ENCODE measurements at places on chromosomes 16 and 17. TPM values are rescaled to one million over a fixed set of nuclear protein-coding genes. Genes with fewer than 3 reads are reported as not detected.

GRCh38 chr17:48738424-48738802, 9.9 kb upstream of the HOXB13 start:
- DNase-seq = no peak

The NHLRC4 gene
- polyA plus RNA-seq = 0.66 TPM

The SDR42E2 gene
- polyA plus RNA-seq = not detected

DNA sequence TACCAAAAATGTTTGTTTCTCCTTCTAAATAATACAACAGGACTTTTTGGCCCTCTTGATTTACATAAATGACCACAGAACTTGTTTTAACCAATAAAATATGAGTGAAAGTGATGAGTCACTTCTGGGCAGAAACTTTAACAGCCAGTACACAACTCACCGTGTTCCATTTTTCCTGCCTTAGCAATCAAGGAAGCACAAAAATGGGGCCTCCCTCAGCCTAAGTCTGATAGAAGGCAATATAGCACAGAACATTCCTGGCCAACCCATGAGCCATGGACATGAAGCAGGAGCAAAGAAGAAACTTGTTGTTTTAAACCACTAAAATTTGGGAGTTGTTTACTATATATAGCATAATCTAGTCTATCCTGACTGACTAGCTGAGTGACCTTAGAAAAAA, 61.1 kb upstream of the MTMR4 start:
- peak; percentile 78 for DNase-seq

- no peak for DNase-seq
Observed at GRCh38 chr16:30697264-30698138, 1.5 kb upstream of the SRCAP start.

The C16orf46 gene
- polyA plus RNA-seq = 0.33 TPM

GRCh38 chr16:21654881-21655280, 2.5 kb upstream of the IGSF6 start:
- DNase-seq = no peak

- DNase-seq = no peak
Observed at GRCh38 chr17:44749980-44750318, 8.8 kb upstream of the ADAM11 start.

The GAA gene
- polyA plus RNA-seq = 6.4 TPM

The DOC2A gene
- 0.03 TPM for polyA plus RNA-seq

DNA sequence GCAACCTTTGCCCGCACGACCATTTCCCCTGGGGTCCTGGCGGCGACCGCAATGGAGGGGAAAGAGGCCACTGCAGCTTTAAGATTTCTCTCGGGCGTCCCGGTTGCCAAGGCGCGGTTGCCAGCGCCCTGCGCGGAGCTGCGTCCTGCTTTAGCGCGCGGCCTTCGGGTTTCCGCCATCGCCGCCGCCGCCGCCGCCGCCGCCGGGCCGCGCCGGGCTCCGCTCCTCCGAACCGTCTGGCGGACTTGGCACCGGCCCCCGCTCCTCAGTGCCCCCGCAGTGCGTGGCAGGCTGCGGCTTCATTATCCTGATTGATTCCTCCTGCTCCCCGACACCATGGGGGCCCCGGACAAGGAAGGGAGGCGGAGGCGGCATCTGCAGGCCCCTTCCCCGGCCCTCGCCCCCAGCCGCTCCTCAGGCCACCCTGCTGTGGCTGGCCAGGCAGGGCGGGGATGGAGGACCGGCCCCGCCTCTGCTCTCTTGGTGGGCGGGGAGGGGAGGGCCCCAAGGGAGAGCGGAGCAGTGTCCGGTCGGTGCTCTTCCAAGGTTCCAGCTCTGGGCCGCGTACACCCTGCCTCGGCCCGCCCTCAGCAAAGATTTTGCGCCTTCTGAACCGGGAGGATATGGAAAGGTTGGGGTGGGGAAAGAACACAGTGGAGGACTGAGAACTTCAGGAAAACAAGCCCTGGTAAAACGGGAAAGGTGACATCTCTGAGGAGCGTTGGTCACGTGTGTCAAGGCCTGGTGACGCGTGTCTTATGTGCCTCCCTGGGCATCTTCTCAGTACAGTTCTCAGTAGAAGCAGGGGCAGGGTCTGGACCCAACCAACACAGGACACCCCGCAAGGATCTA, 34.0 kb downstream of the NEUROD2 start:
- DNase-seq = peak; percentile 60

DNA sequence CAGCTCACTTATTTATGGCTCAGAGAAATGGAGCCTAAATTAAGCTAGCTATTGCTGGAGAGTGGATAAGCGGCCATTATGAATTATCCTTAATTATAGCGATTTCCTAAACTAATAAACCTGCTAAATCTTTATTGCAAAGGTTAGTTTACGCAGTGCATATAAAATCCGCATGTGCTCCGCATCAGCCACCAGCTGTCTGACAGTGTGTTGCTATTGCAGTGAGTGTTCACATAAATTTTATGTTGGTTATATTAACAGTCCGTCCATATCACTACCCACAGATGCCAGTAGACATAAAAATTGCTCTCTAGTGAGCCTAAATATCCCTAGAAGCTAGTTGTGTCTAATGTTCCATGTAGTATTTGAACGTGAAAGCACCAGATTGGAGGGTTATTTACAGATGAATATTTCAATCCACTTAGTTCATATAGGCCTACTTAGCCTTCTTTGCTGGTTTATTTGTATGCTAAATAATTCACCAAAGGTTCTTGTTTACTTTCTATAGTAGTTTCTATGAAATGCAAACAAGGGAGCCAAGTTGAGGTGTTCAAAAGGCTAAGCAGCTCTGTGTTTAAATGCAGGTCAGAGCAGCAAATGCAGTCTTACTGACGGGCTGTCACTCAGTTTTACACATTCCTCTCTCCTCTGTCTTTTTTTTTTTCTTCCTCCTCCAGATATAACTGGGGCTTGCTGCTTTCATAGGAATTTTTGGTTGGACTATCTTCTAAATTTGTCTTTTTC, 219.1 kb downstream of the IRX3 start:
- DNase-seq = no peak

- peak; percentile 6 for DNase-seq
Observed at GRCh38 chr16:84098939-84099338, 17.8 kb downstream of the MBTPS1 start.

- no peak for DNase-seq
Observed at GRCh38 chr16:46788891-46789474, 40.8 kb upstream of the MYLK3 start.

DNA sequence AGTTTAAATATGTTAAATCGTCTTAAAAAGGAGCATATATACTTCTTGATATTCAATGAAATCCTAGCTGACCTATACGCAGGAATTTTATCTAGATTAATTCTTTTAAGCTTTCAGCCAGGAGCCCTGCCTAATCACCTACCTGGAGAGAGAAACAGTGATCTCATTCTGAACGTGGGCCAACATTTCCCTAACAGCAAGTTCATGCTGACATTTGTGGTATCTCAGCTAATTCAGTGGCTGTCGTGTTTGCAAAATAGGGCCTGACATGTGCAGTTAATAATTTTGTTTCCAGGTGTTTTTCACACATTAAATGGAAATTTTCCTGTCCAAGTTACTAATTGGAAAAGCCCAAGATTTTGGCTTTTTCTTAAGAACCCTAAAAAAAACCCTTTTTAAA, 17.4 kb downstream of the KRT24 start:
- no peak for DNase-seq

- DNase-seq = no peak
Observed at GRCh38 chr16:10228779-10229178, 46.6 kb upstream of the GRIN2A start.

- no peak for DNase-seq
Observed at GRCh38 chr16:22117609-22118008, 25.3 kb downstream of the VWA3A start.

- DNase-seq = no peak
Observed at GRCh38 chr17:40060887-40061608, 1.7 kb upstream of the THRA start.

The OTOA gene
- polyA plus RNA-seq = not detected

DNA sequence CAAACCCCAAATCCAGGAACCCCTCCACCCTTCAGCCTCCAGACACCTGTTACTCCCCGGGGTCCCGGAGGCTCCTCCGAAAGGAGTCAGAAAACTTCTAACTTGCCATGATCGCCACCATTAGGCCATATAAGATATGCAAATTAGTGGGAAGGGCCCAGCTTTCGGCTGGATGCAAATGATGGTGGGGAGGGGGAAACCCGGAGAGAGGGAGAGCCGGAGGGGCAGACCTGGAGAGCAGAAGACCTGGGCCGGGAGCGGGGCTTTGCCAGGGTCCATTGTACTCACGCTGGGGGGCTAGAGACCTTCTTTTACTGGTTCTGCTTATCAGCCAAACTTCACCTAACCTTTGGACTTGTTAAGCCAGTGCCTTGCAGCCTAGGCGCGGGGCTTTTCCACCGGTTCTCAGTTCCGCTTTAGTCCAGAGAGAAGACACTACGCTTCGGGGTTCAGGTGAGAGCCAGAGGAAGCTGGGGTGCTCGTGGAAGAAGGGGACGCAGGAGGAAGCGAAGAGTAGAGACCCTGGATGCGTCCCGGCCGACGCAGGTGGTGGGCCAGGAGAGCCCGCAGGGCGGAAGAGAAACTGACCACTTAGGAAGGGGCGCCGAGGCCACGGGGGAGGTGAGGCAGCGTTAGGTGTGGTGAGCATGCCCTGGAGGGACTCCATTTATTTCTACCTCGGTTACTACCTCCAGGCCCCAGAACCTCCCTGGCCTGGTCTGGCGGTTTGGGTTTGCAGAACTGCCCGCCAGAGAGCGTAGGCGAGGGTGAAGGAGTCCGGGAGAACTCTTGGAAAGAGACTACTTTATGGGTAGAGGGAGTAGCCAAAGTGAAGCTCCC, at the start of gene HNF1B:
HNF1B (minus strand) TSS at position 99 of the 840 bp plus-strand sequence. CDS start 175 bp downstream, outside the sequence.
- DNase-seq = no peak

DNA sequence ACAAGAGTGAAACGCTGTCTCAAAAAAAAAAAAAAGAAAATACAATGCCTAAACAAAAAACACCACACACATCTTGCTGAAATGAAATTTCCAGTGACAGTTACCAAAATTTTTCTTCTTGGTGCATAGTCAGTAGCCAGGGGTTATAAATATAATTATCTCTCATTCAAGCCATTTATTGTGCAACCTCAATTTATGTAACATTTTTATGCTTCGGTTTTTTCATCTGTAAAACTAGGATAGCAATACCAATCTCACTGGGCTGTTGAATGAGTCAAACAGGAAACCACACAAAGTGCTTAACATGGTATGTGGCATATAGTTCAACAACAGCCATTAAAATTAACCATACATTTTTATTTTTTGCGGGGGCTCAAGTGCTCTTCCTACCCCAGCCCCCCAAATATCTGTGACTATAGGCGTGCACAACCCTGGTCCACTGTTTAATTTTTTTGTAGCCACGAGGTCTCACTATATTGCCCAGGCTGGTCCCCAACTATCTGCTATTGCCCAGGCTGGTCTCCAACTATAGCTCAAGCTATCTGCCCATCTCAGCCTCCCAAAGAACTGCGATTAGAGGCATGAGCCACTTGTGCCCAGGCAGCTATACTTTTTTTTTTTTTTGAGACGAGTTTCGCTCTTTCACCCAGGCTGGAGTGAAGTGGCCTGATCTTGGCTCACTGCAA, 2.6 kb downstream of the COG4 start:
- DNase-seq = peak; percentile 28

The NAGLU gene
- polyA plus RNA-seq = 18.5 TPM

DNA sequence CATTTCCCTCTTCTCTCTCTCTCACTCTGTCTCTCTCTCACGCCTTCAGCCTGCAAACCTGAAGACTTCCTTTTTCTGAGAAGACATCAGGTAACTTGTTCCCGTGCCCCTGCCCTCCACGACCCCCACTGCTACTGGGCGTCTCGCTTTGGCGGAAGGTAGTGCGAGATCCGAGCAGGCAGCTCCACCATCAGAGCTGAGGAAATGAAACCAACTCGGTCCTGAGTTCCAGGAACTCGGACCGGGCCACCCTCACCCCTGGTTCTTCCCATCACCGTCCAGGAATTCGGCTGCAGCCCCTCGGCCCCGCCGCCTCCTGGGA, 585 bp downstream of the MLKL start:
- DNase-seq = peak; percentile 20

- no peak for DNase-seq
Observed at GRCh38 chr16:50289950-50290764, 23.8 kb downstream of the ADCY7 start.

The KCNJ12 gene
- 0.69 TPM for polyA plus RNA-seq

Data from fibroblast of lung (primary cell).